ENCODE measurements at places on chromosomes 1 and 21. TPM values are rescaled to one million over a fixed set of nuclear protein-coding genes. Genes with fewer than 3 reads are reported as not detected.

DNA sequence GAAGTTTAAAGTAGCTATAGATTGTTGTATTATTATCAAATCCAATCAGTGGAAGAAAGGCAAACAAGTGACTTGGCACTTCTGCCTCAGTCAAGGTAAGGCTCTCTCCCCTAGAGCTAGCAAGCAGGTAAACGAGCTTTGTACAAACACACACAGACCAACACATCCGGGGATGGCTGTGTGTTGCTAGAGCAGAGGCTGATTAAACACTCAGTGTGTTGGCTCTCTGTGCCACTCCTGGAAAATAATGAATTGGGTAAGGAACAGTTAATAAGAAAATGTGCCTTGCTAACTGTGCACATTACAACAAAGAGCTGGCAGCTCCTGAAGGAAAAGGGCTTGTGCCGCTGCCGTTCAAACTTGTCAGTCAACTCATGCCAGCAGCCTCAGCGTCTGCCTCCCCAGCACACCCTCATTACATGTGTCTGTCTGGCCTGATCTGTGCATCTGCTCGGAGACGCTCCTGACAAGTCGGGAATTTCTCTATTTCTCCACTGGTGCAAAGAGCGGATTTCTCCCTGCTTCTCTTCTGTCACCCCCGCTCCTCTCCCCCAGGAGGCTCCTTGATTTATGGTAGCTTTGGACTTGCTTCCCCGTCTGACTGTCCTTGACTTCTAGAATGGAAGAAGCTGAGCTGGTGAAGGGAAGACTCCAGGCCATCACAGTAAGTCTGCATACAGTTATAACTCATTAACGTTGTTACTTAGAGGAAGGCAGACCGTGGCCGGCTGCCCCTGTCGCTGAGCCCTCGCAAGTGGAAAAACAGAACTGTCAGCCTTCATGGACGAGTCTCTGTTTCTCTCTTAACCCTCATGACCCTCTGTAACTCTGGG lies at the start of gene PALMD:
PALMD (plus strand) TSS at position 415 of the 833 bp plus-strand sequence; CDS start at position 620, 205 bp downstream.
- no peak within 1 kb of the TSS for H3K4me3 ChIP-seq
- peaks cover 19% of the 10 kb centered on the region for H3K27me3 ChIP-seq
- H3K36me3 ChIP-seq: no peaks in the 10 kb centered on the region
- H3K4me1 ChIP-seq: no peaks in the 10 kb centered on the region

DNA sequence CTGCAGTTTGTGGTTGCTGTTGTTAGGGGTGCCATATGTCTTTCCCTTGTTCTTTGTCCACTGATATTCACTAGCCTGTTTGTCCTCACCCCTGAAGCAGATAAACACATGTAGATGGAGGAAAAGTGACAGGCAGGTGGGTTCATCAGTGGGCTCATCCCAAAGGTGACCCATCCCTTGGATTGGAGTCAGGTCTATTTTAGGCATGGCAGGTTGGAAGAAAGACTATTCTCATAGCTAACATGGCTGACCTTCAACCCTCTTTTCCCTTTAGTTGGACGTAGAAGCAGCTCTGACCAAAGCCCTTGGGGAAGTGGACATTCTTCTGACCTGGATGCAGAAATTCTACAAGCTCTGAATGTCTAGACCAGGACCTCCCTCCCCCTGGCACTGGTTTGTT lies 5.5 kb downstream of the IL24 start:
- no peaks in the 10 kb centered on the region for H3K27me3 ChIP-seq
- H3K27ac ChIP-seq: no peak overlapping the region
- DNase-seq: no peak
- H3K4me3 ChIP-seq: no peak overlapping the region
- peaks cover 37% of the 10 kb centered on the region for H3K4me1 ChIP-seq

DNA sequence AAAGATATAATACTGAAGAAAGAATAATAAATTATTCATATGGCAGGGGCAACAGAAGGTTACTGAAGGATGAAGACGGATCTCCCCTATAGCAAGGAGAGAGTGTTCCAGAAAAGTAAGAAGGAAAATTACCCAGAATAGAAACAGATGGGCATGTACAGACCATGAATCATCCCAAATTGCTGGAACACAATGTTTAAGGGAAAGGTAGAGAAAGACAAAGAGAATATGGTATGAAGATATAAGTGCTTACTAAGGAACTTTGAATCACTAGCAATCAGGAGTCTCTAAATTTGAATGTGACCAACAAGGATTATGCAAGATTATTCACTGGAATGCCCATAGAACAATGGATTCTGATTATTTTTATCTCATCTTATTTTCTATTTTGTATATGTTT lies 375.4 kb downstream of the COL11A1 start:
- H3K36me3 ChIP-seq: no peaks in the 10 kb centered on the region
- H3K4me3 ChIP-seq: no peak overlapping the region
- no peaks in the 10 kb centered on the region for H3K4me1 ChIP-seq
- H3K27me3 ChIP-seq: no peaks in the 10 kb centered on the region
- H3K27ac ChIP-seq: no peak overlapping the region

DNA sequence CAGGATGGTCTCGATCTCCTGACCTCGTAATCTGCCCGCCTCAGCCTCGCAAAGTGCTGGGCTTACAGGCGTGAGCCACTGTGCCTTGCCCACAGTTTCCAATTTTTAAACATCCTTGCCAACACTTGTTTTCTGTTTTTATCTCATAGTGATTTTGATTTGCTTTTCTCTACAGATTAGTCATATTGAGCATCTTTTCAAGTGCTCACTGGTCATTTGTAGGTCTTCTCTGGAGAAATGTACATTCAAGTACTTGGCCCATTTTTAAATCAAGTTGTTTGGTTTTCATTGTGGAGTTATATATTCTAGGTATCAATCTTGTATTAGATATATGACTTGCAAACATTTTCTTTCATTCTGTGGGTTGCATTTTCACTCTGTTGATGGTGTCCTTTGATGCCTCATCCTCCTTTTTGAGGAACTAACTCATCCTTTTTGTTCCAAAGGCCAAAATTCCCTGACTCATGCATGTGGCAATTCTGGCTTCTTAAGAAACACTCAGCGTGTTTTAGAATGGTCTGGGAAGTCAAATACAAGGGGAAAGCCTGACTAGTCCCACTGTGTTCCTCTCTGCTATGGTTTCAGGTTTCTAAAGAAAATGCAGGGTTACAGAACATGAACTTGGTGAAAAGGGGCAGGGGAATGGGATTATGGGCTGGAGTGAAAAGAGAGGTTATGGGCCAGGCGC lies 37.3 kb downstream of the PTAFR start:
- H3K27ac ChIP-seq: no peak overlapping the region
- no peak overlapping the region for H3K4me3 ChIP-seq
- peaks cover 4% of the 10 kb centered on the region for H3K4me1 ChIP-seq
- no peak for DNase-seq
- H3K27me3 ChIP-seq: peaks cover 72% of the 10 kb centered on the region
- no peaks in the 10 kb centered on the region for H3K36me3 ChIP-seq

DNA sequence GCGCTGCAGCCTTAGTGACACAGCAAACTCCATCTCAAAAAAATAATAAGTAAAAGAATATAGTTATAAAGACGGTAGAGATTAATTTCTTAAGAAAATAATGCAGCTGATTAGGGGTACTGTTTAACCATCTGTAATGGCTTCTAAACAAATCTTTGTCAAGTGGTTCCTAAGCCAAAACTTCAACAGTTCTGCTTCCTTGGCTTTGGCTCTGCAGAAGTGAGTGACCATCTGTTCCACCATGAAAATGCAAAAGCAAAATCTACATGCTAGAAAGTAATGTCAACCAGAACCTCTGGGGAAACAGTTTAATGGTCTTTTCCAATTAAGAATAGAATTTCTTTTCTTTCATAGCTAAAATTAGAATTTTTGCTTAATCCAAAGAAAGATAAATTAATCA lies 8.3 kb upstream of the SH2D5 start:
- no peak for DNase-seq
- no peak overlapping the region for H3K4me3 ChIP-seq
- no peaks in the 10 kb centered on the region for H3K4me1 ChIP-seq
- no peak overlapping the region for H3K27ac ChIP-seq
- peaks cover 57% of the 10 kb centered on the region for H3K36me3 ChIP-seq
- H3K27me3 ChIP-seq: no peaks in the 10 kb centered on the region

GRCh38 chr1:201551877-201552731 lies 13.2 kb downstream of the NAV1 start:
- no peak overlapping the region for H3K4me3 ChIP-seq
- H3K36me3 ChIP-seq: no peaks in the 10 kb centered on the region
- no peak for DNase-seq
- no peak overlapping the region for H3K27ac ChIP-seq
- H3K27me3 ChIP-seq: peaks cover 8% of the 10 kb centered on the region
- H3K4me1 ChIP-seq: peaks cover 1% of the 10 kb centered on the region

SFN gene
- total RNA-seq: 0.47 TPM

- peak overlapping the region; percentile 91 for H3K4me3 ChIP-seq
- H3K27ac ChIP-seq: peak overlapping the region; percentile 37
- peak; percentile 63 for DNase-seq
- H3K4me1 ChIP-seq: no peaks in the 10 kb centered on the region
- H3K27me3 ChIP-seq: no peaks in the 10 kb centered on the region
Measured at GRCh38 chr1:178543290-178543607, 30.3 kb downstream of the TEX35 start.

- H3K36me3 ChIP-seq: no peaks in the 10 kb centered on the region
- no peak overlapping the region for H3K27ac ChIP-seq
- no peak overlapping the region for H3K4me3 ChIP-seq
- H3K4me1 ChIP-seq: no peaks in the 10 kb centered on the region
- no peaks in the 10 kb centered on the region for H3K27me3 ChIP-seq
Measured at GRCh38 chr1:170864876-170865538, 70.3 kb upstream of the MROH9 start.

DNA sequence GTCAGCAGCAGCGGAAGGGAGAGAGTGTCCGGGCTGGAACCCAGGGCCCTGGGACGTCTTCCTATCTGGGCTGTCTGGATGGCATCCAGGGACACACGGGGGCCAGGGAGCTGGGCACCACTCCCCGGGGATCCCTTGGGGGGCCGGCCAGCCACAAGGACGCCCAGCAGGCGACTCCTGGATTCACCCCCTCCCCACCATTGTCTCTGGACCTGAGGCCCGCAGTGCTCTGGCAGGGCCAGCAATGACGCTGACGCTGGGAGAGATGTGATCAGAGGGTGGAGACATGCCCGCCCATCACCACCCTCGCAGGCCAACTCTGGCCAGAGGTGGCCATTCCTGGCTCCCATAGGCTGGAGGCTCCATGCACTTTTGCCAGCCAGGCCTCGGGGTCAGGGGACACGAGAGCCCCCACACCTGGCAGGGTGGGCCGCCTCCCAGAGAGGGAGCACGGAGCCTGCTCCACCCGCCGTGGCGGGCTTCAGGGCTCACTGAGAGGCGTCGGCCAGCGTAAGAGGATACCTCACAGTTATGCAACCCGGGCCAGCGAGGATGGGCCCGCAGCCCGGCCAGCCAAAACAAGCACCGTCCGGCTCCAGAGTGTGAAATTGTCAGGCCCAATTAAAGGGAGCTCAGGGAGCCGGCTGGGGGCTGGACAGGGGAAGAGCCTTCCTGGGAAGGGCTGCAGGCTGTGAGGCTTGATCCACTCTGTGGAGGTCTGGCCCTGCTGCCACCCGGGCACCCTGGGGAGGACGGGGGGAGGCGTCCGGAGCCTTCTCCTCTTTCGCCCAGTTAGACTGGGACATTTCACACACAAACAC lies 10.3 kb downstream of the ACTRT2 start:
- no peak overlapping the region for H3K4me3 ChIP-seq
- H3K4me1 ChIP-seq: no peaks in the 10 kb centered on the region
- H3K36me3 ChIP-seq: no peaks in the 10 kb centered on the region
- H3K27me3 ChIP-seq: no peaks in the 10 kb centered on the region
- no peak for DNase-seq
- H3K27ac ChIP-seq: no peak overlapping the region

DNA sequence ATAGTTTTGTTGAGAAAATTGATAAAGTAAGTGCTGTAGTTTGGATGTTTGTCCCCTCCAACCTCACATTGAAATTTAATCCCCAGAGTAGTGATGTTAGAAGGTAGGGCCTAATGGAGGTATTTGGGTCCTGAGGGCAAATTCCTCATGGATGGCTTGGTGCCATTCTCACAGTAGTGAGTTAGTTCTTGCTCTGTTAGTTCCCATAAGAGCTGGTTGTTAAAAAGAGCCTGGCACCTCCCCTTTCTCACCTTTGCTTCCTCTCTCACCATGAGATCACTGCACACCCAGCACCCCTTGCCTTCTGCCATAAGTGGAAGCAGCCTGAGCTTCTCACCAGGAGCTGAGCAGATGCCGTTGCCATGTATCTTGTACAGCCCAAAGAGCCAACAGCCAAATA lies 354.8 kb upstream of the NFIA start:
- no peak overlapping the region for H3K27ac ChIP-seq
- no peaks in the 10 kb centered on the region for H3K4me1 ChIP-seq
- H3K4me3 ChIP-seq: no peak overlapping the region

- H3K36me3 ChIP-seq: no peaks in the 10 kb centered on the region
- H3K27ac ChIP-seq: no peak overlapping the region
- DNase-seq: no peak
Measured at GRCh38 chr21:37039411-37040075, 33.0 kb downstream of the RIPPLY3 start.

- no peak overlapping the region for H3K27ac ChIP-seq
- H3K36me3 ChIP-seq: no peaks in the 10 kb centered on the region
- no peaks in the 10 kb centered on the region for H3K4me1 ChIP-seq
- H3K27me3 ChIP-seq: no peaks in the 10 kb centered on the region
Measured at GRCh38 chr21:33733601-33734000, 91.3 kb downstream of the ITSN1 start.

- no peaks in the 10 kb centered on the region for H3K27me3 ChIP-seq
- peaks cover 69% of the 10 kb centered on the region for H3K4me1 ChIP-seq
- DNase-seq: peak; percentile 71
- H3K27ac ChIP-seq: peak overlapping the region; percentile 23
- peaks cover 5% of the 10 kb centered on the region for H3K36me3 ChIP-seq
- peak overlapping the region; percentile 45 for H3K4me3 ChIP-seq
Measured at GRCh38 chr1:198175423-198176170, 18.8 kb downstream of the NEK7 start.

GRCh38 chr1:154955039-154955717 lies 721 bp downstream of the PBXIP1 start:
- H3K4me1 ChIP-seq: peaks cover 64% of the 10 kb centered on the region
- H3K4me3 ChIP-seq: peak overlapping the region; percentile 87
- peak; percentile 98 for DNase-seq
- no peaks in the 10 kb centered on the region for H3K27me3 ChIP-seq
- H3K36me3 ChIP-seq: peaks cover 29% of the 10 kb centered on the region
- peak overlapping the region; percentile 96 for H3K27ac ChIP-seq

- no peak overlapping the region for H3K27ac ChIP-seq
- H3K4me1 ChIP-seq: no peaks in the 10 kb centered on the region
- no peak overlapping the region for H3K4me3 ChIP-seq
- DNase-seq: no peak
- no peaks in the 10 kb centered on the region for H3K27me3 ChIP-seq
Measured at GRCh38 chr1:81409262-81409661, 391.5 kb upstream of the ADGRL2 start.

TPTE gene
- not detected for total RNA-seq

DNA sequence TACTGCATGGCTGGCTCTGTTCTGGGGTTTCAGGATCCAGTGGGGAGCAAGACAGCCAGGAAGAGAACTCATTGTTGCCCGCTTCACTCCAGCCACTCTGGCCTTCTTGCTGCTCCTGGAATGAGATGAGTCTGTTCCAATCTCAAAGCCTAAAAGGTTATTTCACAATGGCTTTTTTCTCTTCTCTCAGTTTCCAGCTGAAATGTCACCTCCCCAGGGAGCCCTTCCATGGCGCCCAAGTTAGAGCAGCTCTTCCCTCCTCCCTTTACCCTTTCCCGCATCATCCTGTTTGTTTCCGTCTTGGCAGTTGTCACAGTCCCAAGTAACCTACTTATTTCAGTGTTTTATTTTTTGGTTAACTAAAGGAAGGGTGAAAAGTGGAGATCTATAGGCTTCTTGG lies 15.8 kb downstream of the PLA2G2A start:
- no peak overlapping the region for H3K4me3 ChIP-seq
- H3K36me3 ChIP-seq: no peaks in the 10 kb centered on the region
- no peak overlapping the region for H3K27ac ChIP-seq
- peaks cover 27% of the 10 kb centered on the region for H3K27me3 ChIP-seq
- DNase-seq: no peak

HSD3B2 gene
- not detected for total RNA-seq

Data from activated CD4-positive, alpha-beta T cell treated with anti-CD3 and anti-CD28 coated beads, Interleukin-2, amount 10 ng/mL, durations not matched to agents 24 days and 14 days (primary cell).